CD8-positive, alpha-beta T cell (primary cell): ENCODE measurements at places on chromosomes 16 and 17. TPM values are rescaled to one million over a fixed set of nuclear protein-coding genes. Genes with fewer than 3 reads are reported as not detected.

Gene HES7
- 0.92 TPM for total RNA-seq

DNA sequence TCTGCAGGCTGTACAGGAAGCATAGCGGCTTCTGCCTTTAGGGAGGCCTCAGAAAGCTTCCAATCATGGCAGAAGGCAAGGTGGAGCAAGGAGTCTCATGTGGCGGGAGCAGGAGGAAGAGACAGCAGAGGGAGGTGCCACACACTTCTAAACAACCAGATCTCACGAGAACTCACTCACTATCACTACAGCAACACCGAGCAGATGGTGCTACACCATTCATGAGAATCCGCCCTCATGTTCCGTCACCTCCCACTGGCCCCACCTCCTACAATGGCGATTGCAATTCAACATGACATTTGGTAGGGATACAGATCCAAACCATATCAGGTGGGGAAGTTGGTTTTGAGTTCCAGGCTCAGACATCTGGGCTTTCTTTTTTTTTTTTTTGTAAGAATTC lies 31.9 kb upstream of the NUDT7 start:
- DNase-seq, result no peak

DNA sequence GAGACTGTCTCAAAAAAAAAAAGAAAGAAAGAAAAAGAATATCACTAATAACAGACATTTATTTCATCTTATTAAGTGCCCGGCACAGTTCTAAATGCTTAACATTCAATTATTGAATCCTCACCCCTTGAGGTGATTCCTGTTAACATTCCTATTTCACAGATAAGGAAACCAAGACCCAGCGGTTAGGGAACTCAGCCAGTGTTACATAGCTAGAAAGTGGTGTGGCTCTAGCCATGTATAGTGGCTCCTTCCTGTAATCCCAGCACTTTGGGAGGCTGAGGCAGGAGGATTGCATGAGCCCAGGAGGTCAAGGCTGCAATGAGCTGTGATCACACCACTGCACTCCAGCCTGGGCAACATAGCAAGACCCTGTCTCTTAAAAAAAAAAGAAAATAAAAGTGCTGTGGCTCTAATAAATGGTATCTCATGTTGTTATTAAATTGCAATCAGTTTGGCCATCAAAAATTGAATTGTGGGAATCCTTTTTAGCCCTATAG lies 28.1 kb downstream of the ZNRF1 start:
- no peak for DNase-seq

DNA sequence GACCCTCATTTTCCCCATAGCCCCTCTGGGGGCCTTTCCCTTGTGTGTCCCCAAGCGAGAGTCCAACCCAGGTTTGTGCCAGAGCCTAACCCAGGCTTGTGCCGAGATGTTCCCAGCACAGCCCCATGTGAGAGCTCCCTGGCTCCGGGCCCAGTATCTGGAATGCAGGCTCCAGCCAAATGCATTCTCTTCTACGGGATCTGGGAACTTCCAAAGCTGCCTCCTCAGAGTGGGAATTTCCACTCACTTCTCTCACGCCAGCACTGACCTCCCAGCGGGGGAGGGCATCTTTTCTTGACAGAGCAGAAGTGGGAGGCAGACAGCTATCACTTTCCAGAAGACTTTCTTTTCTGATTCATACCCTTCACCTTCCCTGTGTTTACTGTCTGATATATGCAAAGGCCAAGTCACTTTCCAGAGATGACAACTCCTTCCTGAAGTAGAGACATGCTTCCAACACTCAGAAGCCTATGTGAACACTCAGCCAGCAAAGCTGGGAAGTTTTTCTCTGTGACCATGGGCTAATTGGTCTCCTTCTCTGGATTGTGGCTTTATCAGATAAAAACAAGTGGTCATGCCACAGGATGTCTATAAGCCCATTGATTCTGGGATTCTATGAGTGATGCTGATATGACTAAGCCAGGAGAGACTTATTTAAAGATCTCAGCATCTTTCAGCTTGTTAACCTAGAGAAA lies 2.5 kb upstream of the CCL2 start:
- DNase-seq, result no peak

GRCh38 chr17:17505151-17505550 lies 9.0 kb upstream of the RASD1 start:
- DNase-seq, result peak; percentile 2

GRCh38 chr17:57870283-57870635 lies 20.4 kb upstream of the MRPS23 start:
- DNase-seq, result no peak

GRCh38 chr17:79683365-79683764 lies 47.4 kb upstream of the ENPP7 start:
- no peak for DNase-seq
